ENCODE measurements at places on chromosomes 16 and 17.
A peak's percentile ranks its signal among the peaks of the same experiment; 100 is the strongest.

- peak; percentile 65 for DNase-seq
These were observed 7.4 kb downstream of the ZNF689 start for GRCh38 chr16:30602616-30603277.

DNA sequence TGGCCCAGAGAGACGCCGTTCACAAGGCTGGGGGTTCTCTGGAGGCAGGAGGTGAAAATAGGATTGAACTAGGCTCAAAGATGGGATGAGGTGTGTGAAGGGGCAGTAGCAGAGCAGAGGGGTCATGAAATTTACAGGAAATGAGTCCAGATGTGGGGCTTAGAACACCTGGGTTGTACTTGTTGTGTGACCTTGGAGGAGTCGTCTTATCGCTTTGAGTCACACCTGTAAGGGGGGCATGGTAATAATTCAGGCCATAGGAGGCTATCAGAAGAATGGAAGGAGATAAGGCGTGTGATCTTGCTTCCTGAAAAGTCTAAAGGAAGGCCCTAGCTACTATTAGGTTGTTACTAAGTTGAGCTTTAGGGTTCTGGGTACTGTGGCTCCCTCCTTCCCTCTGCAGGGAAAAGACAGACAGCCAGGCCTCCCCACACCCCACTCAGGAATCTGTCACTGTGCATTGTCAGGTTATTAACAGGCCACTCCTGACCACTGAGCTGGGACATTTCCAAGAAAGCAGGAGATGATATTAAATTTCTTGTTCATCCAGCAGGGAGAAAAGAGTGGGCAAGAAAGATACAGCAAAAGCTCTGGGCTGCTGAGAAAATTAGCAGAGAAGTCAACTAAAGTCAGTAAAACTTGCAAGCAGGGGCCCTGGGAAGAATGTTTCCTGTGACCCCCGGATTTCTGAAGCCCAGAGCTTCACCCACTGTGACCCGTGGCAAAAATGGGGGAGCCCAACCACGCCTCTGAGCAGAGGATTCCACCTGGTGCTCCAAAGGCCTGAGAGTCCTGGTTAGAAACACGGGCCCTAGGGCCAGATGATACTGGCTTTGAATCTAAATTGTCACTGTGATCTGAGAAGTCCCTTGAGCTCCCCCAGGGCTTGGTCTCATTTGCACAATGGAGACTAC is 6.0 kb upstream of the CDC42EP4 start:
- DNase-seq: no peak

GRCh38 chr17:50144845-50145531 is 5.5 kb downstream of the PPP1R9B start:
- no peak for DNase-seq

- no peak for DNase-seq
These were observed 11.9 kb upstream of the CD300E start for GRCh38 chr17:74635418-74635817.

DNA sequence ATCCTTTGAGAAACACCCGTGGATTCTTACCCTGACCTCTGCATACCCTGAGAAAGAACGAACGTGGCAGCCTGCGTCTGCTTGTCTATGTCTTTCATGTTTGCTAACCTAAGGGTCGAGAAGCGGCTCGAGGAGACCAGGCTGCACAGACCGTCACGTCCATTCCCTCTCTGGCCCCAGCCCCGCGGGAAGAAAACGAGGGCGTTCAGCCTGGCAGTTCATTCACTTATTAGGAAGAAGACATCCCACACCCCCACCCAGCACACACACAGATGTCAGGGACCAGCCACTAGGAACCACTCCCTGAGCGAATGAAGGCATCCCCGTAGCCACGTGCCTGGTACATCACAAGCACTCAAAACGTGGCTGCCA is 655 bp upstream of the MTHFSD start:
- DNase-seq: no peak

DNA sequence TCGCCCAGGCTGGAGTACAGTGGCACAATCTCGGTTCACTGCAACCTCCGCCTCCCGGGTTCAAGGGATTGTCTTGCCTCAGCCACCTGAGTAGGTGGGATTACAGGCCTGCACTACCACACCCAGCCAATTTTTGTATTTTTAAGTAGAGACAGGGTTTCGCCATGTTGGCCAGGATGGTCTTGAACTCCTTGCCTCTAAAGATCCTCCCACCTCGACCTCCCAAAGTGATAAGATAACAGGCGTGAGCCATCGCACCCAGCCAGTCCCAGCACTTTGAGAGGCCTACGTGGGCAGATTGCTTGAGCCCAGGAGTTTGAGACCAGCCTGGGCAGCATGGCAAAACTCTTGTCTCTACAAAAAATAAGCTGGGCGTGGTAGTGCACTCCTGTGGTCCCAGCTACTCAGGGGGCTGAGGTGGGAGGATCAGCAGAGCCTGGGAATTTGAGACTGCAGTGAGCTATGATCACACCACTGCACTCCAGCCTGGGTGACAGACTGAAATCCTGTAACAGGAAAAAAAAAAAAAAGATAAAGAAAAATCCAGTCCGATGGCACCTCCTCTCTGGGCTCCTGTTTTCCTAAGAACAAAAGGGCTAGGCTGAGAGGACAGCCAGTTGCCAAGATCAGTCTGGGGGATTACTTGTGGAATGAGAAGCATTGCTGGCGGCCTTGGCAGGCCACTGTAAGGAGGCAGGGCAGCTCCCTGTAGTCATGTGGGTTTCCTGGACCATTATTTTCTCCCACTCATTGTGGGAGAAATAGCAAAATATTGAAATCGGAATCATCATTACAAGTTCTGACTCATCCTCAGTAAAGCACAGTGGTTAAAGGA is 3.0 kb upstream of the PIPOX start:
- peak; percentile 89 for DNase-seq

- DNase-seq: peak; percentile 82
These were observed 4.7 kb upstream of the MMP15 start for GRCh38 chr16:58020628-58021521.

DNA sequence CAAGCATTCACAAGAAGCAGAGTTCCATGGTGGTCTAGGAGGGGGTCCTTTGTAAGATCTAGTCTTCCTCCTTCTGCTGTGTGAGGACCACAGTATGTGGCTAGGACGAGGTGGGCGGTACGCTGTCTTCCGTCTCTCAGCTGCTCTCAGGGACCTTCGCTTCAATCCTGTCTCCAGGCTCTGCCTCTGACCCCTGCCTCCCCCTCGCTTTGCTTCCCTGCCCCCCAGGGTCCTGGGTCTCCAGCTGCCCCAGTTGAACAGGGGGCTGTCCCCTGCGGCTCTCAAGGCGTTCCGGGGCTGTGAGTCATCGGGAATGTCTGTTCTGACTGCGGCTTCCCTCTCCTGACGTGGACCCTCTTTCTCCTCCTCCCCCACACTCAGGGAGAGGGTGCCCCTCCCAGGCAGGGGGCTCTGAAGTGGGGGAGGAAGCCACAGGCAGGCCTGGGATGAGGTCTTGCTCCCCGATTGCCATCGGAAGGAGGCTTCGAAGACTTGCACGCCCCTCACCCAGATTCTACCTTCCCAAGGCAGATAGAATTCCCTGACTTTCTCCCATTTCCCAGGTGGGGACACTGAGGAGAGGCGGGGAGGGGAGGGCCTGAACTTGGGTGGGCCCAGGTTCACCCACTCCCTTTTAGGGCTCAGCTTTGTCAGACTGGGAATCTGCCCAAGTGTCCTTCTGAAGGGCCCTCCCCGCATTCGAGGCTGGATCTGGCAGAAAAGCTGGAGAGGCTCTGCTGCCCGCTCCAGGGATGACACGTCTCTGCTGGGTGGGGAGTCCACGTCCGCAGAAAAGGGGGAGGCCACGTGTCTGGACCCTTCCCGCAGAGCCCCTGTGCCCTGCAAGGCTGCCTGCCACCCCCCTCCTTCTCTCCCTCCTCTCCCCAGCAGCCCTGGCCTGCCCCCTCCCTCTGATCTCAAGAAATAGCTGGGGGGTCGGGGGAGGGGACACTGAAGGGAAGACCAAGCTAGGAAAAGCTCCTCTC is 9.1 kb upstream of the COL1A1 start:
- DNase-seq: peak; percentile 87

DNA sequence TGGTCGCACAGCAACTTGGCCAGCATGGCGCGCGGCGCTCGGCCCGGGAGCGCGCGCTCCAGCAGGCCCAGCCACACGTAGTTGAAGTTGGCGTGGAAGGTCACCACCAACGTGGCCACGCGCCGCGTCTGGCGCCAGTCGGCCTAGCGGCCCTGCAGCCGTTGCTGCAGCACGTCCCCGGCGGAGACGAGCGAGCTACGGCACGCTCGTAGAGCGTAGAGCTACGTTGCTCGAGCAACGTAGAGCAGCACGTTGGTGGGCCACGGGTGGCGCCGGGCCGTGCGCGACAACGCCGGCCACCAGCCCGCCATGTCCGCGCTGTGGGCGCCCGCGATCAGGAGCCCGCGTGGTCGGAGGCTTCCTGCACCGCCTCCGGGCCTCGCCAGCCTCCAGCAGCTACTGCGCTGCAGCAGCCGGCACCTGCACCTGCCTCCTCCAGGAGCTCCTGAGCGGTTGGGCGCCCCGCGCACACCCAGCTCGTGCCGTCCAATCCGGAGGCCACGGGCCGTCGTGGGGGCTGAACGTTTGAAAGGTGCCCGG is 13.4 kb upstream of the SULT1A1 start:
- DNase-seq: peak; percentile 23

DNA sequence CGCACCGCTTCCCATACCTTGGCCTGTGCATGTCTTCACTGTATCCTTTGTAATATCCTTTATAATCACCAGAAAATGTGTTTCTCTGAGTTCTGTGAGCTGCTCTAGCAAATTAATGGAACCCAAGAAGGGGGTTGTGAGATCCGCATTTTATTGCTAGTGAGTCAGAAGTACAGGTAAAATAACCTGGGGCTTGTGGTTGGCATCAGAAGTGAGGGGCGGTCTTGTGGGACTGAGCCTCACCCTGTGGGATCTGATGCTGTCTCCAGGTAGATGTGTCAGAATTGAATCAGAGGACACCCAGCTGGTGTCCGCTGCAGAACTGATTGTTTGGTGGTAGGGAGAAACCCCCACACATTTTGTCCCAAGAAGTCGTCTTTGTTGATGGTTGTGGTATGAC is 382.4 kb downstream of the SNX29 start:
- DNase-seq: no peak

DNA sequence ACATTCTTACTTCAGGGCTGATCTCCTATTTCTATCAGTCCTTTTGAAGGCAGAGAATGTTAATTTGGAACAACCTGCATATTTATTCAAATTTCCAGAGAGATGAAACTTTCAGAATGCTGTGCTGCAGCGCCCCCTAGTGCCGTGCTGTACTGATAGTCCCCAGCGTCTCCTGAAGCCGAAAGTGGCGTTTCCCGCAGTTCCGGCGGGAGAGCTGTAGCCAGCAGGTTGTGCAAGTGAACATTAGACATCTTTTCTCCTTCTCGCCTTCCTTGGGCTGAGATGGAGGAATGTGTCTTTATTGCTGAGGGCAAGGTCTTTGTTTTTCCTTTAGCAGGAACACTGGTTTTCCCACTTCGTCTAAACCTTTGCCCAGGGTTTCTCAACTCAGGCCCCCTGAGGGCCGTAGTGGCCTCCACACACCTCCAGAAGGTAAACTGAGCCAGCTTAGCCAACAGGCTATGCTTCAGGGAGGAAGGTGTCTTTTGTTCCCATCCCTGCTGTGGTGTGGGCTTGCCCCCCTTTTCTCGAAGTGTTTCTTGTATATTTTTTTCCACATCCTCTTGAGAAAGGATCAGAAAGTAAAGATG is 26.4 kb downstream of the USP10 start:
- peak; percentile 94 for DNase-seq

GRCh38 chr17:29954405-29954804 is 13.0 kb downstream of the EFCAB5 start:
- DNase-seq: no peak
